ENCODE measurements at places on chromosomes 7 and 10. TPM values are rescaled to one million over a fixed set of nuclear protein-coding genes. Genes with fewer than 3 reads are reported as not detected.
A peak's percentile ranks its signal among the peaks of the same experiment; 100 is the strongest.

PIK3AP1 gene
- total RNA-seq = 0.10 TPM

RELN gene
- not detected for total RNA-seq

ZPBP gene
- total RNA-seq = not detected

PNPLA8 gene
- 38.7 TPM for total RNA-seq

DNA sequence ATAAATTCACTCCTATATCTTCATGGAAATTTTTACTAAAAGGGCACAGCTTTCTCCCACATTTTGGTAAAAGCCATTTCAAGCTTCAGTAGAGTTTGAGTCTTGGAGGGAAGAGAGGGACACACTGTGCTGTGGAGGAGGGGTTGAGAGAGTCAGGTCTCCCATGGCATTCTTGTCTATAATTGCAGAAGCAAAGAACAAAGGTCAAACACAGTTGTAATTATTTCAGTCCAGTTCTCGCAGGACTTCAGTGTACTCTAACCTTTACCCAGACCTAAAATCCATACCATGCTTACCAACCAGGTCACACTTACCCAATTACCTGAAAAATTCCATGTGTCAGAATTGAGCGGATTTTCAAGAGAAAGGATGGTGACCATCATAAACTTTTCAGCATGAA is 298.4 kb downstream of the XPNPEP1 start:
- no peak for DNase-seq

DNA sequence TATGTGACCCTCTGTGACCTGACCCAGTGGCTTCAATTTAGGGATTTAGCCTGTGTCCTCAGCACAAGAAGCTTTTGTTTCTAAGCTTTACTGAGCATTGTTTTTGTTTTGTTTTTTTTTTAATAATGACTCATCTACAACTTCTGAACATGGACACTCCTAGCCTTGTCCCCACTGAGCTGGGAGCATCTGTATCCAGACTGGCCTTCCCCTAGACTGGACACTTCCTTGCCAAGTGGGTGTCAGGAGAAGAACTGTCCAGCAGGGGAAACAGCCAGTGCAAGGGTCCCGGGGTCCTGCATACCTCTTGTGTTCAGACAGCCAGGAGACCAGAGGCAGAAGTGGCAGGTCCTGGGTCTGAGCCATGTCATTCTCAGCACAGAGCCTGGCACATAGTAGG is 108.6 kb downstream of the TMEM130 start:
- no peak for DNase-seq

DNA sequence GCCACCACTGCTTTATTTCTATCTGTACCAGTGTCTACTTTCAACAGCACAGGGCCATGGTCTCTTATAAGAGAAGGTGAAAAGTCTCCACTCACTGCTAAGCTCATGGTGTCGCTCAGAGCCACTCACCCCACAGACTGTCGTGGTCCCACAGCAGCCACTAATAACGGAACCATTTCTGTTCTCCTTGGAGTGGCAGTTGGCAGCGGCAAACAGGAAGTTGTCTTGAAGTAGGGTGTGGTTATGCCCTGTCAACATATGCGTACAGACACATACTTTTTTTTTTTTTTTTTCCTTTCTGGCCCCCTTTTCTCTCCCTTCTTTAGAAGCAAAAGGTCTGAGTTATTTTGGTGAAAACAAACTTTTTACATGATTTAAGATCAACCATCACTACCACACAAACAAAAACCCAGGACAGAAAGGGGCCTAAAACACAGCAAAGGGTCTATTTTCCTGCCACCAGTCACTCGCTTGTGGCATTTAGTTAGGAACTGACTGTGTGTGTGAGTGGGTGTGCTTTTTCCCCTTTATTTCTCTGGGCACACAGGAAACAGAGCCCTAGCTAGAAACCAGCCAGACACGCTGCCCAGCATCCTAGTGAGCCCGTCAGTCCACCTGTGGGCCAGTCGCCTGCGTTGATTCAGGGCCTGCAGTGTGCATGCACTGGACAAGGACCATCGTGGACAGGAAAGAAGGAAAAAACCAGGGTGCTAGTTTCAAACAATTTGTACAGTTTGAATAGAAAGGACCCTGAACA is 96.7 kb upstream of the EFCAB10 start:
- DNase-seq = no peak

DNA sequence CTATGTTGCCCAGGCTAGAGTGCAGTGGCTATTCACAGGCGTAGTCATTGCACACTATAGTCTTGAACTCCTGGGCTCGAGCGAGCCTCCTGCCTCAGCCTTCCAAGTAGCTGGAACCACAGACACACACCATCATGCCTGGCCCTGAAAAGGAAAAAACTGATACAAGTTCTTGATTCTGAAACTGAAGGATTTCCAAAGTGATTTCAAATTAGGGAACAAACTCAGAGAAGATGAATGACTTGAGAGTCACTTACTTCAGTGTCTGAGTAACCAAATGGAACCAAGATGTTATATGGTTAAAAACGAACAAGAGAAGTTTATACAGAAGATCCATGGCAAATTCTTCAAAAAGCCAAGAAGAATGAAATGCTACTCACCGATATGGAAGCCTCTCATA is 14.4 kb downstream of the CWF19L1 start:
- no peak for DNase-seq

DNA sequence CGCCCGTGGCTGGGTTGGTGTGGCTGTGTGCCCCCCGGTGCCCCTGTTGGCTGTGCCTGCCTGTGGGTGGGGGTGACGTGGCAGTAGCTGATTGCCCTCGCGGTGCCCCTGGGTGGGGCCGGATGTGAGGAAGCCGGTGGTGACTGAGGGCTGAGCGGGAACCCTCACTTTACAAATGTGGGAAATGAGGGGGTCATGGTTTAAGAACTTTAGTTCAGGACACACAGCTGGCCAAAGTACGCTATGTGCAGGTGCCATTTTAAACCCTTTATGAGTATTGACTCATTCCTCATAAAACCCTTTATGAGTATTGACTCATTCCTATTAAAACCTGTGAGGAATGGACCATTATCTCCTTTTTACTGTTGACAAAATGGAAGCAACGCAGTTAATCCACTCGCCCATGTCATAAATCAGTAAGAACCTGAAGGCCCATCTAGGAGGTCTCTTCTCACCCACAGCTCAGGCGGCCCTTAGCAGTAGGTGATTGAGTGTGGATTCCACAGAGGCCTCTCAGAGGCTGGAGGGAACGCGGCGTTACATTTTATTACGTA is 290.1 kb upstream of the COBL start:
- DNase-seq = peak; percentile 14

GRCh38 chr7:100132126-100132525 is 5.4 kb downstream of the MBLAC1 start:
- no peak for DNase-seq

- DNase-seq = no peak
Measured at GRCh38 chr7:150363872-150364271, 4.8 kb upstream of the REPIN1 start.

Data from RPMI7951 (cell line).